ENCODE measurements at places on chromosomes 11 and 22. TPM values are rescaled to one million over a fixed set of nuclear protein-coding genes. Genes with fewer than 3 reads are reported as not detected.

DNA sequence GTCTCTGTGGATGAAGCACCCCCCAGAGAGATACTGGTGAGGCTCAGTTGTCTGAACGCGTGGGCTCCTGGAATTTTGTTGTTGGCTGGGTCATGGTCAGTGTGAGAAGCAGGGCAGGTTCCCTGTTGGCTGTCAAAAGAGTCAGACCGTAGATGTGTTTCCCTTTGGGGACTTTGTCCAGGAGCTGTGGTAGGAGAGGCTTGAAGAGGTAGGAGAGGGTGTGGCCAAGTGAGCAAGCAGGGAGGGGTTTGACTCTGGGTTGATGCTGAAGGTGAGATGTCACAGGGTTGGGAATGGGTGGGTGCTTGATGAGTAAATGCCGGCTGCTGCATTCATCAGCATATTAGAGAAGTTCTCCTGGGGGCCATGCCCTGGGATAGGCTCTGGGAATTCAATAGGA is 803.2 kb downstream of the TBC1D22A start:
- H3K27ac ChIP-seq: no peak overlapping the region
- DNase-seq: no peak
- no peaks in the 10 kb centered on the region for H3K27me3 ChIP-seq
- no peaks in the 10 kb centered on the region for H3K4me1 ChIP-seq
- H3K36me3 ChIP-seq: no peaks in the 10 kb centered on the region

GRCh38 chr11:6664551-6664950 is 8.9 kb upstream of the DCHS1 start:
- DNase-seq: no peak
- H3K4me1 ChIP-seq: no peaks in the 10 kb centered on the region
- no peak overlapping the region for H3K4me3 ChIP-seq
- no peak overlapping the region for H3K27ac ChIP-seq

- peaks cover 17% of the 10 kb centered on the region for H3K4me1 ChIP-seq
- no peaks in the 10 kb centered on the region for H3K27me3 ChIP-seq
- no peak overlapping the region for H3K27ac ChIP-seq
- no peak for DNase-seq
- H3K36me3 ChIP-seq: no peaks in the 10 kb centered on the region
These were observed 2.7 kb upstream of the SDF2L1 start for GRCh38 chr22:21639359-21639758.

ARHGEF17 gene
- total RNA-seq: 308 TPM

GRCh38 chr11:34490304-34490703 is 23.3 kb downstream of the ELF5 start:
- no peak overlapping the region for H3K27ac ChIP-seq
- no peak for DNase-seq
- no peaks in the 10 kb centered on the region for H3K36me3 ChIP-seq
- H3K4me1 ChIP-seq: no peaks in the 10 kb centered on the region
- no peak overlapping the region for H3K4me3 ChIP-seq
- no peaks in the 10 kb centered on the region for H3K27me3 ChIP-seq

GRCh38 chr11:1706634-1707400 is 9.8 kb downstream of the KRTAP5-6 start:
- H3K36me3 ChIP-seq: no peaks in the 10 kb centered on the region
- no peak overlapping the region for H3K4me3 ChIP-seq
- DNase-seq: no peak
- no peaks in the 10 kb centered on the region for H3K4me1 ChIP-seq
- H3K27me3 ChIP-seq: no peaks in the 10 kb centered on the region

- no peak overlapping the region for H3K4me3 ChIP-seq
- no peak overlapping the region for H3K27ac ChIP-seq
- no peaks in the 10 kb centered on the region for H3K4me1 ChIP-seq
- no peak for DNase-seq
These were observed 16.0 kb downstream of the PPIL2 start for GRCh38 chr22:21681566-21682370.

GRCh38 chr11:116224889-116225200 is 547.9 kb downstream of the BUD13 start:
- H3K36me3 ChIP-seq: no peaks in the 10 kb centered on the region
- no peak overlapping the region for H3K27ac ChIP-seq
- no peaks in the 10 kb centered on the region for H3K4me1 ChIP-seq
- no peak overlapping the region for H3K4me3 ChIP-seq

DNA sequence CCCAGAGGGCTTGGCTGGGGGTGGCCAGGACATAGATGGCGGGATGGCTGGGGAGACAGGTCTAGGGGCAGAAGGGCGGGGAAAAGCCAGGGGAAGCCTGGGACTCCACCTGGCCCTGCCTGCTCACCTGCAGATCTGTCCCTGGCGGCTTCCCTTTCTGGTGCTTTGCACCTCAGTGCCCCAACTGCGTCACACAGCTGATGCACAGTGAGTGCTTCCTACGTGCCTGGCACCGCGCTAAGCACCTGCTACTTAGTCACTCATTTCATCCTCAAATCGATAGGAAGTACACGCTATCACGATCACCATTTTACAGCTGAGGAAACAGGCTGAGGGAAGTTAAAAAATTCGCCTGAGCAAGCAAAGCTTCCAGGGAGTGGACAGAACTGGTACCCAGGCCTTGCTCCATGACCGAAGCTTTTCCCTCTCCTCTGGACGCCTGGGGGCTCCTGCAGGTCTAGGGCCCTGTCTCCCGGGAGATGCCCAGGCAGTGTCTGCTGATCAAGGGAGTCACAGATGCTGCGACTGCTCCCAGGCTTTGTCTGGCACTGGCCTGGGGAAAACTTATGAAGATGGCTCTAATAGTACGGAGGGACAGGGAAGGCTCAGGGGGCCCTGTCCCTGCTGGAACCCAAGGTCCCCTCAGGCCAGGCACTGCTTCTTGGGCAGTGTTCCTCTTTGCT is 63.0 kb upstream of the TTLL12 start:
- H3K36me3 ChIP-seq: no peaks in the 10 kb centered on the region
- H3K27me3 ChIP-seq: no peaks in the 10 kb centered on the region
- no peak overlapping the region for H3K4me3 ChIP-seq

DNA sequence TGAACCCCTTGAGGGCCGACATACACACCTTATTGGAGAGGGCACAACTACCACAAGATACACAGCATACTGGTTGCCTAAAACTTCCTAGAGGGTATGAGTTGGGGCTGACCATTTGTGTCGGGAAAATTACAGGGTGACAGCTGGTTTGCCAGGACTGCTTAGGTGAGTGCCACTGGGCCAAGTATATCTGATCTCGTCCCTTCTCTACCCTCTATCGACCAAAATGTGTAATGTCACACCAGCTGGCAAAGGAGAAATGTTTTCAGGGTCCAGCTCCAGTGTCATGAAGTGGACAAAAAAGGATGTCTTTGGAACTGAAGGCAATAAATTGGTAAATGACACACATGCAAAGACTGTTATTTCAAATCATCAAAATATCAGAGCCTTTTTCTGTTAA is 126.1 kb downstream of the PGR start:
- H3K27me3 ChIP-seq: no peaks in the 10 kb centered on the region
- H3K4me1 ChIP-seq: no peaks in the 10 kb centered on the region
- DNase-seq: no peak
- no peak overlapping the region for H3K4me3 ChIP-seq
- H3K27ac ChIP-seq: no peak overlapping the region
- H3K36me3 ChIP-seq: no peaks in the 10 kb centered on the region

GRCh38 chr11:125274309-125274708 is 109.8 kb downstream of the PKNOX2 start:
- no peaks in the 10 kb centered on the region for H3K27me3 ChIP-seq
- H3K4me3 ChIP-seq: no peak overlapping the region
- no peak overlapping the region for H3K27ac ChIP-seq
- DNase-seq: no peak

- H3K36me3 ChIP-seq: no peaks in the 10 kb centered on the region
- no peaks in the 10 kb centered on the region for H3K27me3 ChIP-seq
- no peak overlapping the region for H3K27ac ChIP-seq
- no peak overlapping the region for H3K4me3 ChIP-seq
- no peaks in the 10 kb centered on the region for H3K4me1 ChIP-seq
These were observed 3.6 kb upstream of the ACR start for GRCh38 chr22:50734343-50734771.

DNA sequence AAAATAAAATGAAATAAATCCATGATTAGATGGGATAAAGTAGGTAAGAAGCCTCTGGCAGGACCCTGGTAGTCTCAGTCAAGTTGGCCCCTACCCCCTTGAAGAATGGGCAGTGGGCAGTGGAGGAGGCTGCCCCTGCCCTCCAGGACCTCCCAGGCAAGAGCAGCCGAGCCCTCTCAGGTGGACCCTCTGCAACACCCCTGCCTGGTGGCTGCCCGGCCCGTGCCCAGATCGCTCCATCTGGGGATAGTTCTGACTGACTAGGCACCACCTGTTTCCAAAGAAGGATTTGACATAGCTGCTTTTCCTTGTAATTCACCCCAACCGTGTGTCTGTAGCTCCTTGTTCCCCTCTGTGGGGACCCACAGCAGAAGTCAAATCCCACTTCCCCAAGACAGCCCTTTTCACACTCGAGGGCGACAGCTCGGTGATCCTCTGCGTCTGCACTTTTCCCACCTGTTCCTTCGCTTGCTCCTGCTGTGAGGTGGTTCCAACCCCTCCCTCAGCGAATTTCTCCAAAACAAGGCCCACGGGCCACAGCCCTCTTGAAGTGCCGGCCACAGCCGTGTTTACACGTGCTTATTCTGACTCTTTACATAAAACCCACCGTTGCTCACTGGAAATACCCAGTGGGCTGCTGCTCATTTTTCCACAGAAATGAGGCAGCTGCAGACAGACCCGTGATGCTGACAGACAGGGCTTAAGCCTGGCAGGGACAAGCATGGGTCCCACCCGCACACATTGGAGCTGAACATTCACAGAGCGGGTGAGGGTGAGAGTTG is 5.5 kb upstream of the TMPRSS13 start:
- DNase-seq: no peak
- H3K36me3 ChIP-seq: no peaks in the 10 kb centered on the region
- no peaks in the 10 kb centered on the region for H3K4me1 ChIP-seq
- H3K27me3 ChIP-seq: no peaks in the 10 kb centered on the region
- H3K27ac ChIP-seq: no peak overlapping the region
- H3K4me3 ChIP-seq: no peak overlapping the region

TRIM29 gene
- total RNA-seq: 2.7 TPM

CDC42BPG gene
- total RNA-seq: 1.2 TPM

ESAM gene
- total RNA-seq: 116 TPM

DNA sequence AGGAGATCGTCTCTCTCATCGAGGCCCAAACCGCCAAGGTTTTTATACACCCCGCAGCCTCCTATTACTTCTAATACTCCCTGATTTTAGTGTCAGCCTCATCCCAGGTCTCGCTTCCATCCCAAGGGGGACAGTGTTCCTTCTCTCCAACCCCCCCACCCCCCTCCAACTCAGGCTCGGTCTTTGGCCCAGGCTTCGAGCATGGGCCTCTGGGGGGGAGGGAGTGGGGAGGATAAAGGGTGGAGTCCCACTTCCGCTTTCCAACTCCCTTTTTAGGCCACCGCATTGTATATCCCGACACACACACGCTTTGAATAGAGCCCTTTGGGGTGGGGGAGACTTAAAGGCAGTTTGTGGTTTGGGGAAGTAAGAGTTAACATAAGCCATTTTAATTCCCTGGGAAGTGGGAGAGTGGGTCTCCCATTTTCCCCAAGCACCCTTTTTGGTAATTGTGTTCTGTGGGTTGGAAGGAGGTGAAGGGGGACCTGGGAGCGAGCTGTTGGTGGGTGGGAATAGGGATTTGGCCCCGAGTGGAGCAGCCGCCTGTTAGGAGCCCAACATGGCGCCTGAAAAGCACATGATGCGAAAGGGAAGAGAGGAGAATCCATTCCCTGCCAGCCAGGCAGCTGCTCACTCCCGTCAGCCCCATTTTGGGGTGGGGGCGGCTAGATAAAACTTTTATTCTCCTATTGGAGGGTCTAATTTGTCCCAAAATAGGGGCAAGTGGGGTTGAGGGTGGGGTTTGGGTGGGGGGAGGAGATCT is 844 bp downstream of the PCF11 start:
- no peaks in the 10 kb centered on the region for H3K27me3 ChIP-seq
- H3K4me3 ChIP-seq: peak overlapping the region; percentile 81
- H3K4me1 ChIP-seq: peaks cover 31% of the 10 kb centered on the region
- H3K27ac ChIP-seq: peak overlapping the region; percentile 100
- peak; percentile 6 for DNase-seq

DNA sequence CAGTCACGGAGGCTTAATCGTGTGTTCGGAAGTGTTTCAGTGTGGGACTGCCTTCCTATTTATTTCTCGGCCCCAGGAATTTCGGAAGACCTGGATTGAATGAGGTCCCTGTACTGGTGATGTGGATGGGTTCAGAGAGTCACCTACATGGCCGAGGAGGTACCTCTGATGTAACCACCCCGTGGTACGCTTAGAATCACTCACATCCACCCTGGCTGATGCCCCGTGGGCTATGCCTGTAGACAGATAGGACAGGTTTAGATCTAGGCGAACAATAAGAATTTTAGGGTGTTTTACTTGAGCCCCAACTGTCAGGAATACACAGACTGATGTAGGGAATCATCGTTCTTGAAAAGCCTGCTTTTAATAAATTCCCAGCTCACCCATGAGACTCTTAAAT is 2.0 kb downstream of the MPPED1 start:
- no peaks in the 10 kb centered on the region for H3K27me3 ChIP-seq
- H3K27ac ChIP-seq: no peak overlapping the region
- DNase-seq: no peak
- no peaks in the 10 kb centered on the region for H3K36me3 ChIP-seq

MS4A6E gene
- not detected for total RNA-seq

DNA sequence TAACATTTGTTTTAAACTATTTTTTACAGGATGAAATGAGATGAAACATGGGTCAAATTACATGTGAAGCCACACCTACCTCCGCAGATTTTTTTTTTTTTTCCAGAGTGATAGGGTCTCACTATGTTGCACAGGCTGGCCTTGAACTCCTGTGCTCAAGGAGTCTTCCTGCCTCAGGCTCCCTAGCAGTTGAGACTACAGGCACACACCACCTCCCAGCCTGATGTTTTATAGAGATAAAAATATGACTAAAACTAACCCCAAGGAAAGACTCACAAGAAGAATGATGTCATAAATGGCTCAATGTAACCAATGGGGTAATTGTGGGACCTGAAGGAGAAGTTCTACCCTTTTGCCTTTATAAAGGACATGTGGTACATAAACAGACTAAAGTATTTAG is 52.3 kb upstream of the SOX6 start:
- no peak overlapping the region for H3K4me3 ChIP-seq
- no peaks in the 10 kb centered on the region for H3K27me3 ChIP-seq
- no peak for DNase-seq
- no peaks in the 10 kb centered on the region for H3K4me1 ChIP-seq
- no peaks in the 10 kb centered on the region for H3K36me3 ChIP-seq

OVCH2 gene
- 1.2 TPM for total RNA-seq

- no peak for DNase-seq
- H3K27me3 ChIP-seq: no peaks in the 10 kb centered on the region
- no peak overlapping the region for H3K27ac ChIP-seq
- no peaks in the 10 kb centered on the region for H3K36me3 ChIP-seq
- peaks cover 18% of the 10 kb centered on the region for H3K4me1 ChIP-seq
These were observed 6.7 kb upstream of the MCAM start for GRCh38 chr11:119323532-119324033.

GRCh38 chr22:24954114-24954463 is 1.6 kb downstream of the KIAA1671 start:
- H3K27ac ChIP-seq: no peak overlapping the region
- H3K27me3 ChIP-seq: no peaks in the 10 kb centered on the region
- H3K36me3 ChIP-seq: no peaks in the 10 kb centered on the region
- peak overlapping the region; percentile 80 for H3K4me3 ChIP-seq
- DNase-seq: no peak

Data from thoracic aorta (tissue), 2 donors.